ENCODE measurements at places on chromosomes 1 and 21.
A peak's percentile ranks its signal among the peaks of the same experiment; 100 is the strongest.

GRCh38 chr1:155466617-155466972, 96.0 kb downstream of the ASH1L start:
- peak; percentile 51 for DNase-seq

DNA sequence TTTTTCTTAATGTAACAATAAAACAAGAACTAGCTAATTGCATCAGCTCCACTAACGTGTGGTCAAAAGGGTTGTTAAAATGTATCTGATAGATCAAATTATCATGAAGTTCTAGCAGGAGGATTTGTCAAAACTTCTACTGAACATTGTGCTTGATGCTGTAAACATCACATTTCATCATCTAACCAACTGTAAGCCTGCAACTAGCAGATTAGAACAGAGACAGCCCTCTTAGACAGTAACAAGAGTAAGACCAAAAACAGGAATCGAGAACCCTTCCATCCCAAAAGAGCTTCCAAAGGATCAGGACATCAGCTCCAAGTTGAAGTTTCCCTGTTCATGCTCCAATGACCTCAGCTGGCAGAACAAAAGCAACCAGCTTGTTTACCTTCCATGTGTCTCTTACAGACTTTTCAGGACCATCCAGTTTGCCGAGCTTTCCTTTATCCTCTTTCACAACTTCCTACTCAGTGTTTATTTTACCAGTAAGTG, 44.6 kb downstream of the NIBAN1 start:
- no peak for DNase-seq

DNA sequence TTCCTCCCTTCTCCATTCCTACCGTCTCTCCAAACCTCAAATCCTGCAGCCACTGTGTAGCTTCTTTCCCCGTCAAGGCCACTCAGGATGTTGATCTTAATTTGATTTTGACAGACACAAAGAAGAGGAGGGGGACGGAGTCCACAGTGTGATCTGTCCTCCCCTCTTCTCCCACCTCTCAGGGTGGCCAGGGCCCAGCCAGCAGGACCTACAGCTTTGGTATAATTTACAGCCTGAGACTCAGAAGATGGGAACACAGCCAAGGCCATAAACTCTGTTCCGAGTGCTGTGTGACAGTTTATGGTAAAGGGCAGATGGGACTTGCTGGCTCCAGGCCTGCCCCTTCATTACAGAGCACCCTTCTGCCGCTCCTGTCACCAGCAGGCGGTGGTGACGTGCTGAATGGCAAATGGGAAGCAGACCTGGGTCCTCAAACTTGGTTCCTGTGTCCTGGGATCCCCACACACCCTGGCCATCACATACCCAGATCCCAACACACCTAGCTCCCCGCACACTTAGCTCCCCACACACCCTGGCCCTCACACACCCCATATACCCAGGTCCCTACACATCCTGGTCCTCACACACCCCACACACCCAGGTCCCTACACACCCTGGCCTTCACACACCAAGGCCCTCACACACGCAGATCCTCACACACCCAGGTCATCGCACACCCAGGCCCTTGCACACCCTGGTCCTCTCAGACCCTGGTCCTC, 71.6 kb downstream of the CD2 start:
- no peak for DNase-seq

DNA sequence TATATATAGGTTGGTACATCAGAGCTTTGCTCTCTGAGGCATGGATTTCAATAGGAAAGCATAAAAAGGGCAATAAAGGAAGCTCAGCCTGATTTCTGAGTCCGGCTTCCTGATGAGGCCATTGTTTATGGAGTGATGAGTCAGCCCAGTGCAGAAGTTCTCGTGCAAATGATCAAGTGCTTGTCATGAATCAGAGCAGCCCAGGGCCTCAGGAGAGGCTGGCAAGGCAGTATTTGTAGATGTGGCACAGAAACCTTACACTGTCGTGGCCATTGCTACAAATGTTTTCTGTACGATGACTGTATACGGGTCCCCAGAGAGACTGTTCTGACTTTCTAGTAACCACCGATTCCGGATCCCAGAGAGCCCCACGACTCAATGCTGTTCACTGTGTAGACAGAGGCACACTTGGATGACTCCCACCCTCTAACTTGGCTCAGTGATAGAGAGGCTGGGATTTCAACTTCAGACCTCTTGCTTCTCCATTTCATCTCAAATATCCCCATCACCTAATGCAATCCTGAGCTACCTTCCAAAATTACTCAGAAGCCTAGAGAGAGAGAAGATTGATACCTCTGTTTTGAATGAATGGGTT, 26.8 kb downstream of the UMODL1 start:
- no peak for DNase-seq

DNA sequence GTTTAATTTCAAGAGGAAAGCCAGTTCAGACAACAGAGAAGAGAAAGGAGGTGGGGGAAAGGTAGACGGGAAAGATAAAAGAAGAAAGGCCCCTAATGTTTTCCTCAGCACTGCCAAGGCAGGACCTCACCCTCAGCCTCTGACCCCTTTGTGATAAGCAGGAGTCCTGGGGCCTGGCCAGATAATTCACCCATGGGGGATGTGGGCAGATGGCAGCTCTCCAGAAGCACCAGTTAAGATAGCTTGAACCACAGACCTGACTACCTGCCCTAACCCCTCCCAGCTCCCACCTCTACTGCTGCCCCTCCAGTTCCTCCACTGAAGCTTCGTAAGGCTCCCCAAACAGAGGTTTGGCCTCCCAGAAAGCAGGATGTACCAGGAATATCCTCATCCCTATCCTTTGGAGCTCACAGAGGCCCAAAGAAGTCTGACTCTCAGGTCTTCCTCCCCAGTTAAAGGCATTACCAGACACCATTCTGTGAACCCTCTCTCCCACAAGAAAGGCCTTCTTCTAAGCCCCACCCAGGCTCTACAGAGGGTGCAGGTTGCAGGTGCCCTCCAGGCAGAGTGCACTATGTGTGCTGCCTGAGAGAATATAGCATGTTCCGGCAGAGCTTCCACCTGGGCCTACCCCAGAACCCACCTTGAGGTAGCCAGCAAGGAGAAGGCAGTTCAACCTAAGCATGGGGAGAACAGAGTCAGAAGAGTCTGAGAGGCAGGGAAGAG, 9.2 kb upstream of the SNAPIN start:
- peak; percentile 56 for DNase-seq

DNA sequence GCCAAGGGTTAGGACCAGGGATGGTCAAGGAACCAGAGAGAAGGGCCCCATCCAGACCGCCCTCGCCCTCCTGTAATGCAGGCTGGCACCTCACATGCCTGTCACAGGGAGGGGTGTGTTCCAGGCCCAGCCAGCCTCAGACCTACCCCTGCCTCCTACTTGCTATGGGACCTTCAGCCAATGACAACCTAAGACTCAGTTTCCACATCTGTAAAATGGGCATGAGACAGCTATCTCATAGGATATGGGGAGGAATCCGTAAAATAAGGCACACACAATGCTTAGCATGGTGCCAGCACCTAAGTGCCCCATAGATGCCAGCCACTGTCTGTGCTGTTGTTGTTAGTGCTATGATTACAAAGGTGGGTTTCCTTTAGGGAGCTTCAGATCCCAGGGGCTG, 7.9 kb downstream of the KIF17 start:
- DNase-seq = no peak

DNA sequence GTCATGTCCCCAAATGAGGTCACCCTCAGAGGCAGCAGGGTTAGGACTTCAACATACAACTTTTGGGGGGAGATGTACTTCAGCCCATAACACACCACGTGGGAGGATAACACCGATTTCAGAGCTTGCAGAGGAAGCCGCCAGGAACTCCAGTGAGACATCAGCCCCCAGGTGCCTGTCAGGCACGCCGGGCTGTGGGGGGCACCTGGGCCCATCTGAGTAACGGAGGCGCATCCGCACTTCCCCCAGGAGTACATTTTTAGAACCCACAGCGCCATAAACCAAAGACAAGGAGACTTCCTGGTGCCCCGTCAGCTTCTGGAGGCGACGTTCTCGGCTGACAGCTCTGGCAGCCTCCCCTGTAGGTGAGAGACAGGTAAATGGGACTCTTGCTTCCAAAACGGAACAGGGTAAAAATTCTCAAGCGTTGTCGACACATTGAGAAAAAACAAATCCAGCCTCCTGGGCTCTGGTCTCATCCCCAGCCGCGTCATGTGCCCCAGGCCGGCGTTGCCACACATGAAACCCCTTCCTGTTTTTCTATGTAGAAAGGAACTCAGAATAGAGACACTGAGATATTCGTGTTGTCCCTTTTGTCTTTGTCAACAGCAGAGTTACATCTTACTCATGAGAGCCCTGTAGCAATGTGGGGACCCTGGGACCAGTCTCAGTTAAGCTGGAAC, 93.3 kb downstream of the PDE9A start:
- peak; percentile 70 for DNase-seq

GRCh38 chr21:35189077-35189863, 140.2 kb upstream of the RUNX1 start:
- DNase-seq = no peak

DNA sequence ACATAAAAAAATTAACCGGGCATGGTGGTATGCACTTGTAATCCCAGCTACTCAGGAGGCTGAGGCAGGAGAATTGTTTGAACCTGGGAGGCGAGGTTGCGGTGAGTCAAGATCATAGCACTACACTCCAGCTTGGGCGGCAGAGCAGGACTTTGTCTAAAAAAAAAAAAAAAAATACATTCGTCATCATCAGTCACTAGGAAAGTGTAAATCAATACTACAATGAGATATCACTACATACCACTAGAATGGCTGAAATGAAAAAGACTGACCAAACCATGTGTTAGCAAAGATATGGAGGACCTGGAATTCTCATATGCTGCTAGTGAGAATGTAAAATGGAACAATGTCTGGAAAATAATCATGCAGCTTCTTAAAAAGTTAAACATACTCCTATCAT, 9.3 kb downstream of the SPATA45 start:
- DNase-seq = no peak

DNA sequence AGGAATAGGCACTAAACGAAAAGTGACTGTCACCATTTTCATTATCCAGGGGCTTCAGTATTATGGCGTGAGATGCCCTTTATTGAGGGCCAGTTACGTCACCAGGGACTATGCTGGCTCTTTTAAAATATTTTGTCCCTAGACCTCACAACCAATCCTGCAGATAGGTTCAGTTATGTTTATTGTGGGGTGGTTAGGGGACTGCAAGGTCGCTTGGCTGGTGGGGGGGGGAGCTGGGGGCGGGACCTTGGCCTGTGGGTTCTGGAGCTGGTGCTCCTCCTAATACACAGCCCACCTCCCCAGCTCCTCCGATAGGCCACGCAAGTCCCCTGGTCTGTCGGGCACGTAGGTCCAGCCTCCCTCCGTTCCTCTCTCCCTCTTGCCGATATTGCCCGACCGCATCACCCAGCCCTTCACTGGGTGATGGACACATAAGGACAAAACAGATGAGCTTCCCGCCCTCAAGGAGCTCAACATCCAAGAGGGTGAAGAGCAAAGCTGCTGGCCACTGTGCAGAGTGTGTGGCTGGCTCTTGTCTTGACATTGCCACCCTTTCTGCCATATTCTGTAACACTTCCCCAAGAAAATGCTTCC, 271.8 kb downstream of the MATN1 start:
- DNase-seq = no peak

DNA sequence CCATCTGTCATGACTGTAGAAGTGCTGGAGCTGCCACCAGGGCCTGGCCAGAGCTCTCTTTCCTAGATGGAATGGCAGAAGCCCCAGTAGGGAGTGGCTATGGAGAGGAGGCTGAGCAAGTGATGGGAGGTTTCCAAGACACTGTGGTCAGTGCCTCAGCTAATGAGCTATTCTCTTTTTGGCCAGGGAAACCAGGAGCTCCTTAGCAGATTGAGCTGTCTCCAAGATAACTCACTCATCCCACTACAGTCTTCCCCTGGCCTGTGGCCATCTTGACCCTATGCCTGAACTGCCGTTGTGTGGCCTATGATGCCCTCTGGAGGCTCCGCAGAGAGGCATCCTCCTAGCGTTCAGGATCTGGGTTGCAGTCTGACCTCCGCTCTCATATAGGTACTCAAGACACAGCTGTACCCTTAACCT, 60.5 kb downstream of the ERI3 start:
- DNase-seq = no peak

DNA sequence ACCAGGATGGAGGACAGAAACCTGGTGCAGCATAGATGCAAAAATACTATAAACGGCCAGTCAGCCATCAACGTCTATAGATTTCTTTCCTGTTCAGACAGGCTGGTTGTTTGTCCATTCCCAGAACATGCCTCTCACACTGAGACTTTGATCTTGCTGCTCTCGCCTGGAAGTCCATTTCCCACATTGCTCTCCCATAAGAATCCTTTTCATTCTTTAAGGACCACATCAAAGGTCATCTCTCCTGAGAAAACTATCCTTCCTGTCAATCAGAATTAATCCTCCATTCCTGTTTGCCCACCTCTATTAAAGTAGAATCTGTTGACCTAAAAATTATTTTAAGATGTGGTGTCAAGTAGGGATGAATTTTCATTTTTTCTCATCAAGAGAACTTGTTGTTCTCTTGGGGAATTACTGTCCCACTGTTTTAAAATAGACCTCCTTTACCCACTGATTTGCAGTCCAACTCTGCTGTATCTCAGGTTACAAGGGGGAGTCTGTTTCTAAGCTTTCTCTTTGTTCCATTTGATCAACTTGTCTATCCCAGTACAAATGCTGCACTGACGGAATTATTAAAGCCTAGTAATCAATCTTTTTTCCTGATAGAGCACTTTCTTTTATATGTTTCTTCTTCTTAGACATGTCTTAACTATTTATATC, 172.7 kb downstream of the PATJ start:
- no peak for DNase-seq

Data from CD4-positive, alpha-beta T cell (primary cell).